Activated T-cell treated with anti-CD3 and anti-CD28 coated beads, Interleukin-2, amount 50 U/mL, for 72 hours (primary cell): ENCODE measurements at places on chromosomes 6 and 20.

DNA sequence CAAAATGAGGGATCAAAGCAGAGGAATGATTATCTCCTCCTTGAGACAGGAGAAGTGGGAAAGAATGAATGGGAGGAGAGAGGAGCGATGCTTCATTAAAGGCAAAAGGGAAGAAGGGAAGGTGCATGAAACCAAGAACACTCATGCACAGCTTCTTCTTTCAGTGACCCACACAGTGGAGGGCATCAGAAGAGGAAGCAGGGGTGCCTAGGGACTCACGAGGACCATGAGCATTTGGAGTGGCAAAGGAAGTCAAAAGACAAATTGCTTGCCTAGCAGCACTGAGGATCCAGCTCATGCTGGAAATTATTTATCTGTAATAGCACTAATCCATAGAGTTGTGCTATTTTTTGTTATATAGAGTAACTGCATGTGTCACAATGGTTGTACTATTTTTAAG, 66.1 kb downstream of the SMLR1 start:
- DNase-seq = no peak

DNA sequence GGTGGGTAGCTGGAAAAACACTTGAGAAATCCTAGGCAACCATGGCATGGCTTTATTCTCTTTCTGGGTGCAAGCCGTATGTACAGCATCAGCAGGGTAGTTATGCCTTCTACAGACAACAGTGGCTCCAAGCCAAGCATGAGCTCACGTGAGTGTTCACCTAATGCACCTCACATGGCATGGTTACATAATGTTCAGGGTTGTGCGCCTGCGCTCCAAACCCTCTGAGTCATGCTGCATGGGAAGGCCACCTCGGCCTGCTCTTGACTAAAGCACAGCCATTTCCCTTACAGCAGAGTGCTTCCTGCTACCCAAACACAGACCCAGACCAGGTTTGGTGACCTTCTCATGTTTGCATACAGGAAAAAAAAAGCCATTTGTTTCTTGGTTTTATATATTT, 96.2 kb downstream of the VIP start:
- no peak for DNase-seq

DNA sequence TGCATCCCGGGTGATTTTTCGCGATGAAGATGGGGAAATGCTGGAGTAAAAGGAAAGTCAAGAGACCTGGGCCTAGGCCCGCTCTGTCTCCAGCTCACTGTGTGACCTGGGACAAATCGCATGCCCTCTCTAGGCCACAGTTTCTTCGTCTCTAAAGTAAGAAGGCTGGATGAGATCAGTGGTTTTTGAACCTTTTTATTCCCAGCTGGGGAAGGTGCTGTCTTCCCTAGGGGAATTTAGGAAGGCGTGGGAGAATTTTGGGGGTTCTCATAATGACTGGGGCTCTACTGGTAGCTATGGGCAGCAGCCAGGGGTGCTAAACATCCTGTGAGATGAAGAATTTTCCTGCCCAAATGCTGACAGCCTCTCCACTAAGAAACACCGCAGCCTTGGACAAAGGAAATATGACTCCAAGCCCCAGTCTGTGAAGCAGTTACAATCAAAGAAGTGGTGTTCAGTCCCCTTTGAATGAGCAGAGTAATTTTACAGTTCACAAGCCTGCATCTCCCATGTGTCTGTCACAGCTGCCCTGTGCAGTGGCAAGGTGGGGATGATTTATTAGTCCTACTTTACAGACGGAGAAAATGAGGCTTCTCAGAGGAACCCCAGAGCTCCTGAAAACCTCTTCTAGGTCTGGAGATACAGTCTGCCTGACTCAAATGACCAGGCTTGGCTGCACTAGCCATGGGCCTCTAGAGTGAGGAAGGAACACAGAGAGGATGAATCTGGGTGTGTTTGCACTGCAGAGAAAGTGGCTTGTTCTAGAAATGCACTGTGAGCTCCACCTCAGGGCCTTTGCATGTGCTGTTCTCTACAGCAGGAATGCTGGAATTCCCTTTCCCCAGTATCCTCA, 57.2 kb downstream of the RAB44 start:
- DNase-seq = no peak

GRCh38 chr20:38926934-38927616, 858 bp downstream of the FAM83D start:
- no peak for DNase-seq

DNA sequence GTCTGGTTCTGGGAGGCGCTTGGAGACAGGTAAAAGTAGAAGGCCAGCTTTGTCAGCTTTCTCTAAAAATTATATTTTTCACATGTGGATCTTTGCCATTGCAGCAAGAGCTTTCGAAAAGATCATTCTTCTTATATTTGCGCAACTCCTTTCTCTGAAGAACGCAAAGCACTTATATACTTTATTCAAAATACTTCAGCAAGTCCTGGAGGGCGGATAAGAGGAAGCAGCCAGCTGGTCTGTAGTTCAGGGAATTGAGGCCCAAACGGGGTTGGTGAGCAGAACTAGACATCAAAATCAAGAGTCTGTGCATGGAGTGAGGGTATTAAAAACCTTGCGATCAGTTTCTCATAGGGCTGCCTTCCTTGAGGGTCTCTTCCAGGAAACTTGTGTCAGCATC, 182.3 kb downstream of the DTNBP1 start:
- DNase-seq = no peak

DNA sequence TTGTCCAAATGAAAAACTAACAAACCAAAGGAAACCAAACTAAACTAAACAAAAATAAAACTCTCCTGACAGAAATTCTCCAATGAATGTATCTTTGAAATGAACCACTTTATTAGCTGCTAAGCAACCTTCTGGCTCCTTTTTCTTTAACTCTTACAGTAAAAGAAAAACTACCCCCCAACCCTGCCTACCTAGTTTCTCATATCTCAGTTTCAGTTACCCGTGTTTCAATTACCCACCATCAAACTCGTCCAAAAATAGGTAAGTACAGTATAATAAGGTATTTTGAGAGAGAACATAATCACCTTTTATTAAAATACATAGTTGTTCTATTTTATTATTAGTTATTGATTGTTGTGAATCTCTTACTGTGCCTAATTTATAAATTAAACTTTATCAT, 177.4 kb upstream of the THEMIS start:
- DNase-seq = no peak

GRCh38 chr6:170087941-170088581, 202.8 kb downstream of the DLL1 start:
- peak; percentile 74 for DNase-seq

DNA sequence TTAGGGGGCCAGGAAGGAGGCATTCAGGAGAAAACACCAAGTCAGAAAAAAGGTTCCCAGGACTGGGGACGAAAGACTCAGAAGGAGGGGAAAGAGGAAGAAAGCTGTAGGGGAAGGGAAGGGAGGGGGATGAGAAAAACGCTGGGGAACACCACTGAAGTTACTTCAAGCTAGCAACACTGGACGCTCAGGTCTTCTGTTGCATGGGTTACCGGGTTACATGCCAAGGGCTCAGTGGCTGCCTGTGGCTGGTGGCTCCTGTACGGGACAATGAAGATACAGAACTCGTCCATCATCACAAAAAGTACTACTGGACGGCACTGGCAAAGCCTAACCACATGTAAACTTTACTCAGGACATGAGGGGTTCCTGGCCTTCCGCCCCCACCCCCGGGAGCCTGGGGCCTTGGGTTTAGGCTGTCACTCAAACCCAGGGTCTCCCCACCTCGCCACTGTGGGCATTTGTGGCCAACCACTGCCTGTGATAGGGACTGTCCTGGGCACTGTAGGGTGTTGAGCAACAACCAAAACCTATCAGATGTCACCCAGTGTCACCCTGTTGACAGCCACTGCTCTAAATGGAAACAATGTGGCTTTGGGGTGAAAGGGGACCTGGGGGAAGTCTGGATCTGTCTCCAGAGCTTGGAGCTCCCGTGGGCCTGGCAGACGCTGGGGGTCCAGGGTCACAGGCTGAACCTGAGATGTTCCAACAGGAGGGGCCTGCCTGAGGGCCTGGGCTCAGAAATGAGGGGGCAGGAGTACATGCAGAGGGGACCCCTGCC, 40.3 kb upstream of the CD93 start:
- no peak for DNase-seq

DNA sequence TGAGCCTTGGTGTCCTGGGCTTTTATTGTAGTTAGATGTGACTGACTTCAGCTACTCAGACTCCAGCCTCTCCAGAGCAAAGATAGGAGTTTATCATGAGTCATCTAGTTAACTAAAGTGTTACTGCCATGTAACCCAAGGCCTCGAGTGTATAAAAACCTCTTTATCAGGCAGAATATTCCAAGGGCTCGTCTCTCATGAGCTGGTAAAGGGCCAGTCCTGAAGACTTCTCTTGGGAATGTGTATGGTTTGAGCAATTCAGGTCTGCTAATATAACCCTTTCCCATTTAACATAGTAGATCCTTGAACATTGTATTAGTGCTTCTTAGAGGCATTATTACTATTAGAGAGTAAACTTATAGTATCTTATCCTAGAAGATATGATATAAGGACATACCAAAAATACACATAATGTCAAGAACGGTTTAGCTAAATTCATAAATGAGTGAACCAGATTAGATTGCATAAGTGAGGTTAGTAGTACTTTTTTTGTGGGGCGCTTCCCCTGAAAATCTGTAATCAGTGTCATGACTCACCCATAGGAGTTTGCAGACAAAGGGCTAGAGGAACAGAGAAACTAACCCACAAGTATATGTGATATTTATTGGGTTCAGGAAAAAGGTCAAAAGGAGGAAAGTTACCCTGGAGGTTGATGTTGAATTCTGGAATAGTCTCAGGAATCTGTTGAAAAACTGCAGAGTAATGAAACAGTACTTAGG, 16.0 kb downstream of the DSE start:
- no peak for DNase-seq

DNA sequence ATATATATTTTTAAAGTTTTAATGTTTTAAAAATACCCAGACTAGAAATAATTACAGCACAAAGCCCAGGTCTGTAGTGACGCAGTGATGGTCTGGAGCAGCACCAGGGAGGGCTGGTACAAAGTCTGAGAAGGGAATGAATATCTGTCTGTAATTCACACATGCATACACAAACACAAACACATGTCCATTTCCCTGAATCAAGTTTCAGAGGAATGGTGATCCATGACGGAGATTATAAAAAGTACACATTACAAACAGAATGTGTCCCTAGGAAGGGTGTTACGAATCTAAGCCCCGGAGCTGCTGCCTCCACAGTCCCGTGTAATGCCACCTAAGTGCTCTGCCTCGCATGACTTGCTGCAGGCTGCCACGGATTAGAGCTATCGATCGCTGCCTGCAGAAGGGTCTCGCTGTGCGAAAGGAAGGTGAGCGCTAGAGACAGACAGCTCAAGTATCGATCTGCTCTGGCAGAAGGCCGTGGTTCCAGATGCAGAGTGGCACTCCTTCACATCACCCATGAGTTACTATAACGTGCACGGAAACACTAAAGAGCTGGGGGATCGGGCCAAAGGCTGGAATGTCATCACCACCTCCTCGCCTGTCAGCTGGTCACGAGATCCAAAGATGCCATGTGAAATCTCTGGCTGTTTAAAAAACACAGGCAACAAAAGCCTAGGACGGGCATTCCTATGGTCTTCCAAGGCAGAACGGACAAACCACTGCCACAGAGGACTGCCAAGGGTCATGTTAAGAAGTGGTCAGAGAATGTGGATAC, 87.1 kb downstream of the INSM1 start:
- DNase-seq = no peak
